Stomach (tissue), 19 donors: ENCODE measurements at places on chromosomes 12 and 14. TPM values are rescaled to one million over a fixed set of nuclear protein-coding genes. Genes with fewer than 3 reads are reported as not detected.
A peak's percentile ranks its signal among the peaks of the same experiment; 100 is the strongest.

- no peak overlapping the region for H3K4me3 ChIP-seq
- H3K27ac ChIP-seq = no peak overlapping the region
- DNase-seq = no peak
- peaks cover 25% of the 10 kb centered on the region for H3K4me1 ChIP-seq
- H3K27me3 ChIP-seq = no peaks in the 10 kb centered on the region
- no peaks in the 10 kb centered on the region for H3K36me3 ChIP-seq
These were observed 30.9 kb upstream of the STRN3 start for GRCh38 chr14:31057035-31057434.

DNA sequence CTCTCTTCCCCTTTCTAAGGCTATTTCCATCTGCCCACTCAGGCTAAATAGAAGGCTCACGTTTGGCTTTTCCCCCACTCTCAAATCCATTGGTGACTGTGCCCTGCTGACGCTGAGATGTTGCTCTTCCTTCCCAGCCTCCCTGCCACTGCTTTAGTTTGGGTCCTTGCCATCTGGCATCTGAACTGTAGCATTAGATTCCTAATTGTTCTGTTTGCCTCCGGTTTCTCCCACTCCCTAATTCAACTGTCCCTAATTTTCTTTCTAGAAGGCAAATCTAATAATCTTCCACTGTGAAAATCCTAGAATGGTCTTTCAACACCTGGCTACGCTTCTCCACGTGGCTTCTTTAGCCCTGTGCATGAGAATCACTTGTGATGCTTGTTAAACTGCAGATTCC, 37.6 kb upstream of the SMOC1 start:
- H3K27ac ChIP-seq = no peak overlapping the region
- no peaks in the 10 kb centered on the region for H3K27me3 ChIP-seq
- no peaks in the 10 kb centered on the region for H3K4me1 ChIP-seq
- no peaks in the 10 kb centered on the region for H3K36me3 ChIP-seq
- DNase-seq = no peak

DNA sequence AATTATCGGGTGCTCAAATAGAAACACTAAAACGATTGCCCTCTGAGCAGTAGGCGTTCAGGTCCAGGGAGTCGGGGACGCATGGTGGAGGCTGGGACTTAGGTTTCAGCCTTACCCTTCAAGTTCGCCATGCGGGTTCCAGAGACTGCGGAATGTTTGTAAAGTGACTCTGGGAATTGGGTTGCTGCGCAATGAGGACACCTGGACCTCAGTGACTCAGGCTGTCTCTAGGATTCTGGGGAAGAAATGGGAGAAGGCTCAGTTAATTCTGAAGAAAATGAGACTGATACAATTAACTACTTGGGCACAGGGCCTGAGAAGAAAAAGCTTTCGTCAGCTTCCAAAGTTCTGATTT, 1.1 kb downstream of the LGALS3 start:
- peaks cover 3% of the 10 kb centered on the region for H3K36me3 ChIP-seq
- peaks cover 57% of the 10 kb centered on the region for H3K4me1 ChIP-seq
- peak overlapping the region; percentile 76 for H3K4me3 ChIP-seq
- H3K27ac ChIP-seq = peak overlapping the region; percentile 98
- DNase-seq = peak; percentile 44
- H3K27me3 ChIP-seq = no peaks in the 10 kb centered on the region

- no peaks in the 10 kb centered on the region for H3K36me3 ChIP-seq
- H3K4me1 ChIP-seq = no peaks in the 10 kb centered on the region
- no peak for DNase-seq
- H3K27me3 ChIP-seq = no peaks in the 10 kb centered on the region
- no peak overlapping the region for H3K27ac ChIP-seq
- H3K4me3 ChIP-seq = no peak overlapping the region
These were observed 10.4 kb upstream of the ITPK1 start for GRCh38 chr14:93126111-93126510.

- DNase-seq = no peak
- H3K4me1 ChIP-seq = no peaks in the 10 kb centered on the region
- no peak overlapping the region for H3K27ac ChIP-seq
- no peak overlapping the region for H3K4me3 ChIP-seq
These were observed 25.6 kb downstream of the PTPRQ start for GRCh38 chr12:80469681-80470080.

- peaks cover 48% of the 10 kb centered on the region for H3K27me3 ChIP-seq
- no peak overlapping the region for H3K4me3 ChIP-seq
- no peaks in the 10 kb centered on the region for H3K36me3 ChIP-seq
- peaks cover 8% of the 10 kb centered on the region for H3K4me1 ChIP-seq
- H3K27ac ChIP-seq = no peak overlapping the region
These were observed 19.9 kb downstream of the HRK start for GRCh38 chr12:116861320-116861719.

- H3K4me1 ChIP-seq = no peaks in the 10 kb centered on the region
- no peak for DNase-seq
- H3K27me3 ChIP-seq = no peaks in the 10 kb centered on the region
- H3K27ac ChIP-seq = no peak overlapping the region
These were observed 127.7 kb downstream of the NRXN3 start for GRCh38 chr14:78297858-78298257.

GRCh38 chr12:26283617-26284016, 88.2 kb downstream of the SSPN start:
- H3K36me3 ChIP-seq = no peaks in the 10 kb centered on the region
- H3K4me1 ChIP-seq = peaks cover 8% of the 10 kb centered on the region
- no peak for DNase-seq
- H3K27ac ChIP-seq = no peak overlapping the region
- no peak overlapping the region for H3K4me3 ChIP-seq

The MAP1LC3B2 gene
- 2.4 TPM for polyA plus RNA-seq

The TBC1D30 gene
- polyA plus RNA-seq = 3.9 TPM

The IFNG-AS1 gene
- polyA plus RNA-seq = not detected
